Esophagus squamous epithelium (tissue), 5 donors: ENCODE measurements at places on chromosomes 2 and 18.

DNA sequence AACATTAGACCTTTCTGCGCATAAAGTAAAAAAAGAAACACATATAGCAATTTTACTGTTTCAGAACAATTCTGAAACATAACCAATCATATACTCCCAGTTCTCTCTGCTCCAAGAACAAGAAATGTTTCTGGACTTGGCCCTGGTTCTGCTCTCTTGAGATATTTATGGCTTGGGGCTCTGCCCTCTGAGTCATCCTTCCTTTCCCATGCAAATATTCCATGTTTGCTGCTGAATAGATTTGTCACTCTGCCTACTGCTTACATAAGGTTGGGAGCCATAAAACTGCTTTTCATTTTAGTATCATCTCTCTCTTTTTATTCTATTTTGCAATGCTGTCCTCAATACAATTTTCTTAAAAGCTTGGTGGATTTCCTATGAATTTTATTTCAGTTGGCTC, 499.6 kb upstream of the ACVR2A start:
- no peak for DNase-seq

DNA sequence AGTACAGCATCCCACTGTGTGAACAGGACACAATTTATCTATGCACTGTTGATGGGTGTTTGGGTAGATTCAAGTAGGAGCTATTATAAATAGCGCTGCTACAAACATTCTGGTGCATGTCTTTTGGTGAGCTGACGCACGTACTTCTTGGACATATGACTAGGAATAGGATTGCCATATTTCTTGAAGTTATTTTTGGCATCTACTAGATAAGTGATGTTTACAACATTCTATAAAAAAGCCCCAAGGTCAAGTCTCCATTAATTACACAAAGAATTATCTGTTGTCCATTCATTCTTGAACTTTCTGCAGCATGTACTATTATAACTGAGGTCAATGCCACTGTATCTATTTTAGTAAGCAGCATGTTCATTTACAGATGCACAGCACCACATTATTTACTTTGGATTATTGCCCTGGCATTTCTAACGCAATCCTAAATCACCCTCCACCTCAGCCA, 225.5 kb upstream of the TMEM200C start:
- no peak for DNase-seq

DNA sequence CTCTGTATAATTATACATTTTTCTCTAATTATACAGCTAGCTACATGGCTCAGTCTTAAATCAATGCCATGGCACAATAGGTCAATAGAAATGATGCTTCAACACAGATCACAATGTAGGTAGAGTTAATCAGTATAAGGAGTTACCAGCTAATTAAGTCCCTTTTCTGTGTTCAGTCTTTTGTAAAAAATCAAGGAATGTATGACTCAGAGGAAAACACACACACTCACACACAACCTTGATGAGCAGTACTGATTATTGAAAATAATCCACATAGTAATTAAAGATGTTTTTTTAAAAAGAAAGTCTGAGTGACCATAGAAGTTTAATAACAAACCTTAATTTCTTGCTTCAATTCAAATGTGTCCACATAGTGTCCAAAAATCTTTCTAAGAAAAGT, 691.3 kb downstream of the LRP1B start:
- DNase-seq = no peak

GRCh38 chr2:145939949-145940348, 1420.0 kb upstream of the ZEB2 start:
- DNase-seq = no peak

GRCh38 chr2:60496475-60496874, 57.0 kb downstream of the BCL11A start:
- no peak for DNase-seq

- no peak for DNase-seq
Measured at GRCh38 chr2:33350632-33351031, 125.8 kb upstream of the RASGRP3 start.
